Activated gamma-delta T cell treated with Interleukin-2 at 50 U/mL for 16 hours (primary cell): ENCODE measurements at places on chromosomes 5 and 9.
A peak's percentile ranks its signal among the peaks of the same experiment; 100 is the strongest.

GRCh38 chr9:136061405-136061804 is 33.7 kb downstream of the NACC2 start:
- no peak for DNase-seq

DNA sequence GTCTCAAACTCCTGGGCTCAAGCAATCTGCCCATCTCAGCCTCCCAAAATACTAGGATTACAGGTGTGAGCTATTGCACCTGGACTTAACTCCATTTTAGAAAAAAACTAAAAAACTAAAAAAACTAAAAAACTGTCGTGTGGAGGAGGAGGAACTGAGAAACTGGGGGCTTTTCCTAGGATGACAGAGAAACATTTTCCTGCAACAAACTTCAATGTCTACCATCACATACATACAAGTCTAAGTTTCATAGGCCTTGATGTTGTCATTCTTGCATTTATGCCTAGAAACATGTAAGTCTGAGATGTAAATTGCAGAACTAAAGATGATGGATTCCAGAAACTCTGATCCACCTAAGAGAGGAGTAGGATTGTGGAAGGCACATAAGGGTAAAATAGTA is 556.8 kb downstream of the RAB3C start:
- DNase-seq: no peak

- no peak for DNase-seq
Observed at GRCh38 chr5:158573829-158574228, 525.9 kb downstream of the EBF1 start.

DNA sequence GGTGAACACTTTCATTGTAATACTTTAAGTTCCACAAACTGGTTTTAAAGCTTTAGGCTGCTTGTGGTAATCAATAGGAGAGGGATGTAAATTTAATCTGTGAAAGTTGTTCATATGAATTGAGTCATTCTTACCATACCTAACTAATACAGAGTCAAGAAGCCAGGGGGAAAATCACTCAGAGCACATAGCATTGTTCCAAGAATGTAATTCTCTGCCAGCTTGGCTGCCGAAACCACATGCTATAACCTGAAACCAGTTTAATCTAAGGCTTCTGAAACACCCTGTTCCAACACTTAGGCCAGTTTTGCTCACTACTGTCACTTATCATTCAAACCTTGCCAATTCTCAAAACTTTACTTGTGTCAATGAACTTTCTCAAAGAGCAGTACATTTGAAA is 528.8 kb upstream of the GRAMD2B start:
- DNase-seq: no peak

DNA sequence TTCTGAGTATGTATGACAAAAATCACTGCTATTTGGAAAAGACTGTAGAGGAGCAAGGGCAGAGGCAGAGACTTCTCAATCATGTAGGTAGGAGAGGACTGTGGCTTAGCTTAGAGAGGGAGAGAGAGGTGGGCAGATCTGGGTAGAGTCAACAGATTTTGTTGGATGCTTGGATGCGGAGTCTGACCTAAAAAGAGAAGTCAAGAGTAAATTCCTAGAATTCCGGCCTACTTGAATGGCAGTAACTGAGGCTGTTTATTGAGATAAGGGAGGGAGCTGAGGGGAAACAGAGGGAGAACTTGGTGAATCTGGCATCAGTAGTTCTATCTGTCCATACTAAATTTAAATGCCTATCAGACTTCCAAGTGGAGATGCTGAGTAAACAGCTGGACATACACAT is 2.4 kb downstream of the TICAM2 start:
- no peak for DNase-seq

GRCh38 chr5:142324136-142324870 is 518 bp downstream of the SPRY4 start:
- no peak for DNase-seq

- DNase-seq: no peak
Observed at GRCh38 chr9:107274096-107274495, 9.0 kb upstream of the RAD23B start.

DNA sequence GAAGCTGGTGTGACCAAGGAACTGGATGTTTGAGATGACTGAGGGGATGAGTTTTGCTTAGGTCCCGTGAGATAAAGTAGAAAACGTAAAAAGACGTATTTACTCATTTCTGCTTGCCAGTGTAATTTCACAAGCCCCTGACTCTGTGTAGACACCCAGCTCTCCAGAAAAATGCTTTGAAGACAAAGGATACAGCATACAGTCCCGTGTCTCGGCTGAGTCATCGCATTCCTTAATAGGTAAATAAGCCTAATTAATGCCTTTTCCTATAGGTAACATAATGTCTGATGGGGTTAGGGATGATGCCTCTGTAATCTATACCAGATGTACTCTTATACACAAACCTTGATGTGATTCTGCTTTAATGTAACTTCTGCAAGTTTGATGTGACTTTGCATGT is 20.2 kb downstream of the S100Z start:
- DNase-seq: no peak

DNA sequence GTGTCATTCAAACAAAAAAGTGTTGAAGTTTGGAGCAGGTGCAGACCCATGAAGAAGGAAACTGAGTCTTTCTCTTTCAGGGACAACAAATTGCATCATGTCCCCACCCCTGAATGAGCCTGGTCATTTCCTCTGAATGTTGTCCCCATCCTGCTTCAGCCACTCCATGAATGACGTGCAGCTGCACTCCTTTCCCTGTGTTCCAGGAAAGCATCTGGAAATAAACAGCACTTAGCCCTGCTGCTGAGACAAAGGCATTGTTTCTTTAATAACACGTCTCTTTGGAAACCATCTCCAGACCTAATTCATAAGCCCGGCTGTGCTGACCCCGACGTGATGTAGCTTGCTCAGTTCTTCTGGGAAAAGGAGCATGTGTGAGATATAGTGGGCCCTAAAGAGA is 682.3 kb downstream of the BRINP1 start:
- no peak for DNase-seq

- DNase-seq: no peak
Observed at GRCh38 chr5:9105851-9106250, 440.0 kb downstream of the SEMA5A start.

DNA sequence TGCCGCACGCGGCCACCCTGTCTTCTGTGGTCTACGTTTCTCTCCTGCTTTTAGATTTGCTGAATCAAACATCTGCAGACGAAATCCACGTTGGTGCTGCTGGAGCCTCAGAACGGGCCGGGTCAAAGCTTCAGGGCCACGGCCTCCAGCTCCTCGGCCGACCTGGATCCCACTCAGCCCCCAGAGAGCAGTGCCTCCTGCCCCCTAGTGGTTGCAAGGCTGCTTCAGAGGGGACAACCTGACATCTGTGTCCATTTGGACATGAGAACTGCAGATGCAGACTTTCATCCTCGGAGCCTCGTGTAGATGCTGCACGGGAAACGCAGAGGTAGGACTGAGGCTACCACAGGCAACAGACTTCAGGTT is 23.0 kb upstream of the SLC6A3 start:
- DNase-seq: peak; percentile 41

DNA sequence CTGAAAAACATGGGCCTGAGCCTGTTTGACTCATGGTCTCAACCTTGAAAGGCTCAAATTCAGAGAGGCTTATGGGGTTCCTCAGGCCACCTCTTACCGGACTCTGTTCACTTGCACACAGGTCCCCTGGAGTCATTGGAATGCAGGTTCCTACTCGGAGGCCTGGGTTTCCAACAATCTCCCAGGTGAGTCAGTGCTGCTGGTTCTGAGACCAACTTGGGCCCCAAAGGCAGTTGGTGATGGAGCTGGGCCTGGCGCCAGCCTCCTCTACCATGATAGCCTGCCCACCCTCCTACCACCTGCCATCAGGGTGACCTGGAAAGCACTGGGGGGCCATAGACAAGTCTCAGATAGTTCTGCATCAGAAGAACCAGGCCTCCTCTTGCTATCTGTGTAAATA is 188.4 kb downstream of the RGS3 start:
- DNase-seq: no peak

GRCh38 chr9:136379401-136379800 is 5.9 kb upstream of the CARD9 start:
- no peak for DNase-seq

- no peak for DNase-seq
Observed at GRCh38 chr5:76942581-76942980, 10.3 kb upstream of the CRHBP start.

GRCh38 chr5:128665747-128666355 is 127.8 kb upstream of the FBN2 start:
- DNase-seq: no peak

- DNase-seq: no peak
Observed at GRCh38 chr5:9523090-9523823, 22.6 kb downstream of the SEMA5A start.

DNA sequence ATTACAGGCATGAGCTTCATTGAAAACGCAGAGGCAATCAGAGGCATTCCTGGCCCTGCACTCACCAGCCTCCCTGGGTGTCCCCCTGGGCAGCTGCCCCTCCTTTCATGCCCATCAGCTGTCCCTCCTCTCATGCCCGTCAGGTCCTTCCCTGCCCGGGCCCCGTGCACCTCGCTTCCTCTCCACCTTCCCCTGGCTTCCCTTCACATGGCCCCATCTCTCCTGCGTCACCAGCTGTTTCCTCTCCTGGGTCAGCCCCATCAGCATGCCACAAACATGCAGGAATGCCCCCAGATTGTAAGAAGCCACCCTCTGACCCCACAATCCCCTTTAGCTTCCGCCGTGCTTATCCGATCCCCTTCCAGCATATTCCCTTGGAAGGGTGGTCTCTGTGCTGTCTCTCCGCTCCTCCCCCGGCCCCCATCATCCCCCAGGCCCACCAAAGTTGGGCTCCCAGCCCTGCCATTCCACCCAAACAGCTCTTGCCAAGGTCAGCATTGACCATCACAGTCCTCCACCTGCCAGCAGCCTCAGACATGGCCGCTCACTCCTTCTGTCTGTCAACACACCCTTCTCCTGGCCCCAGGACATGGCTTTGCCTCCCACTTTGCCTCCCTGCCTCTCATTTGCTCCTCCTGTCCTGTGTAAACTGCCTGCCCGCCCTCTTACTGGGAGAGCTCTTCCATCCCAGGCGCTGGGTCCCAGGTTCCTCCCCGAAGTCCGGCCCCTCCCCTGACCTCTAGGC is 98.6 kb upstream of the IER5L start:
- DNase-seq: no peak

- DNase-seq: no peak
Observed at GRCh38 chr5:60668686-60669304, 31.2 kb downstream of the DEPDC1B start.

DNA sequence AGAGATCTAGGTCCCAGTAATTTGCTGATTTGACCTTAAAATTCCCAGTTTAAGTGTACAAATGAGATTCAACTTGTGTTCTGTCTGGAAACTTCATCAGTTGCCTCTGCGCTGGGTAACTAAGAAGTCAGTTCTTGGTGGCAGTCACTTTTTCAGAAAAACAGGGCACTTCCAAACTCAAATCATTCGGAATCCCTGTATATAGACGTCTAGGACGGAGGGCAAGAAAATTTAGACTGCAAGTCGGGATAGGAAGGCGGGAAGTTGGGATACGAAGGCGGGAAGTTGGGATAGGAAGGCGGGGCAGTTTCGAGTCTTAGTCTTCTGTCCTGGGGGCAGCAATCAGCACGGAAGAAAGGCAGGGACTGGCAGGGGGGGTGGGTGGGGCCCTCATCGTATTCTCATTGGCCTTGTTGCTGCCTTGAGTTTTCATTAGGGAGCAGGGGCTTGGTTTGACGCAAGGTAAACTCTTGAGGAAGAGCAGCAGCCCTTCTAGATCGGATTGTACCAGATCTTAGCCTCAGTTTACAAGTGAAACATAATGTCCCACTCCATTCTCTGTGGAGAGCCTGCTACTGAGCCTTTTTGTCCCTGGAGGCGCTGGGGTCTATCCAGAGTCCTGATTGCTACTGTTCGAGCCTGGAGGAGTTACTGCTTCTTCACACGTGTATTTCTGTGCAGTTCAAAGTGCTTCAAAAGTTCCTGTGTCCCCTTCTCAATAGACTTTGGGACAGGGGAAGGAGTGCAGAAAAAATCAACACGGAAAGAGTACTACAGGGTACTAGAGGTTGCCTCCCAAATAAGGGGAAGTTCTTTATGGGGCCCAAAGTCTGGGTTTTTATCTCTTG is 2.7 kb upstream of the PURA start:
- no peak for DNase-seq

GRCh38 chr9:92488681-92489550 is 6.6 kb upstream of the ASPN start:
- no peak for DNase-seq

GRCh38 chr5:115389034-115389798 is 92.8 kb upstream of the CCDC112 start:
- no peak for DNase-seq

GRCh38 chr9:133955821-133956411 is 36.2 kb downstream of the VAV2 start:
- DNase-seq: peak; percentile 20

DNA sequence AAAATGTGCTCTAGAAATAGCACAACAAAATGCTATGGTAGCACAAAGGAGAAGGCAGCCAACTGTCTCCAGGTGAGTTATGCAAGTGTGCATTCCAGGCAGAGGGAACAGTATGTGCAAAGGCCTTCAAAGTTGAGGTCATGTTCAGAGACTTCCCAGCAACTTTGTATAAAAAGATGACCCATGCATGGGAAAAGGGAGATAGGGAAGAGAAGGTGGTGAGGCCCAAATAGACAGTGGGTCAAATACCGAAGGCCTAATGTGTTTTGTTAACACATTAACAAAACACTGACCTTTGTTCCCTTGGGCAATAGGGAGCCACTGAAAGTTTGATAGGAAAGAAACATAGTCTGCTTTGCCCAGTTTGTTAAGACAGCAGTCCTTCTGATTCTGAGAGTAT is 445.3 kb downstream of the EBF1 start:
- no peak for DNase-seq

GRCh38 chr9:99389087-99390033 is 167.3 kb downstream of the SEC61B start:
- DNase-seq: no peak

DNA sequence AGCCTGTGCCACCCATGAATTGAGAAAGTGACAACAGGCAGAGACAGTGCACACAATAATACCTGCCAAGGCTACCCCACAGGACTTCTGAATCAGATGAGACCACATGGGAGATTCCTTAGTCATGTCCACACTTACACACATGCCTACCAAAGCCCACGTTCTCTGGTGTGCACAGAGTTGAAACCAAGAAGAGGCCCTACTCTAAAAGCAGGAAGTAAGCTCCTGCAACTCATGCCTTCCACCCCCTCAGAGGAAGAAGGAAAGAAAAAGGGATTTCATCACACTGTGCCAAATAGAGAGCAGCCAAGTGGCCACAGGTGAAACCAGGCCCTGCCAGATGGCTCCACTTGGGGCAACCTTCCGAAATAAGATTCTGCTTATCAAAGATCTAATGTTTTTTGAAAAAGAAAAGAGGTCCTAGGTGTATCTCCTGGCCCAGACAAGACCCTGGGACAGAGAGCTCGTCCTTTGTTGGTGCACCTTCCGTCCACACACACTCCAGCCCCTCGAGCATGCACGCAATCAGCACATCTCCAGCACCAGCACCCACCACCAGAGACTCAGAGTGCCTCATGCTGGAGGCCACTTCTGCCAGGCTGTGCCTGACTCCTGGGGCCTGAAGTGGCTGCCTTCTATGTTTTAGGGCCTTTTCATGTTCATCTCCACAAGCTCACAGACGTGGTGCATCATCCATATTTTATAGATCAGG is 114.6 kb upstream of the SPOCK1 start:
- DNase-seq: no peak
